ENCODE measurements at places on chromosomes 1 and 21. TPM values are rescaled to one million over a fixed set of nuclear protein-coding genes. Genes with fewer than 3 reads are reported as not detected.

Gene S100B
- total RNA-seq = not detected

Gene CLEC20A
- not detected for total RNA-seq

Gene KRTAP12-1
- total RNA-seq = not detected

Gene A3GALT2
- not detected for total RNA-seq

Gene OR14C36
- total RNA-seq = not detected

Gene RIPPLY3
- not detected for total RNA-seq

Gene DIO1
- not detected for total RNA-seq

Gene FCRL5
- not detected for total RNA-seq

Gene COL18A1
- 38.8 TPM for total RNA-seq

Gene CD247
- not detected for total RNA-seq

Gene MPC2
- total RNA-seq = 32.1 TPM

Gene SPRR2F
- not detected for total RNA-seq

Gene DNASE2B
- not detected for total RNA-seq

Gene GBP2
- 96.8 TPM for total RNA-seq

GRCh38 chr1:87965193-87965592 lies 636.5 kb downstream of the LMO4 start:
- H3K36me3 ChIP-seq = no peaks in the 10 kb centered on the region
- H3K27ac ChIP-seq = no peak overlapping the region
- no peak overlapping the region for H3K4me3 ChIP-seq
- peaks cover 3% of the 10 kb centered on the region for H3K4me1 ChIP-seq
- H3K27me3 ChIP-seq = no peaks in the 10 kb centered on the region
- DNase-seq = peak; percentile 23

- no peak for DNase-seq
- no peak overlapping the region for H3K4me3 ChIP-seq
Measured at GRCh38 chr1:59100708-59101374, 196.1 kb upstream of the FGGY start.

- H3K27me3 ChIP-seq = no peaks in the 10 kb centered on the region
- no peak overlapping the region for H3K4me3 ChIP-seq
- no peak for DNase-seq
Measured at GRCh38 chr21:18602711-18603110, 199.1 kb upstream of the TMPRSS15 start.

- peak overlapping the region; percentile 68 for H3K4me3 ChIP-seq
- DNase-seq = peak; percentile 32
- H3K27ac ChIP-seq = peak overlapping the region; percentile 95
- no peaks in the 10 kb centered on the region for H3K27me3 ChIP-seq
Measured at GRCh38 chr21:42975886-42976608, 1.7 kb downstream of the PKNOX1 start.

GRCh38 chr1:106080608-106081325 lies 975.7 kb upstream of the PRMT6 start:
- no peaks in the 10 kb centered on the region for H3K27me3 ChIP-seq
- H3K36me3 ChIP-seq = no peaks in the 10 kb centered on the region
- DNase-seq = no peak
- no peak overlapping the region for H3K27ac ChIP-seq

- no peaks in the 10 kb centered on the region for H3K4me1 ChIP-seq
- no peaks in the 10 kb centered on the region for H3K36me3 ChIP-seq
- DNase-seq = no peak
Measured at GRCh38 chr1:69426401-69426800, 141.3 kb upstream of the LRRC7 start.

DNA sequence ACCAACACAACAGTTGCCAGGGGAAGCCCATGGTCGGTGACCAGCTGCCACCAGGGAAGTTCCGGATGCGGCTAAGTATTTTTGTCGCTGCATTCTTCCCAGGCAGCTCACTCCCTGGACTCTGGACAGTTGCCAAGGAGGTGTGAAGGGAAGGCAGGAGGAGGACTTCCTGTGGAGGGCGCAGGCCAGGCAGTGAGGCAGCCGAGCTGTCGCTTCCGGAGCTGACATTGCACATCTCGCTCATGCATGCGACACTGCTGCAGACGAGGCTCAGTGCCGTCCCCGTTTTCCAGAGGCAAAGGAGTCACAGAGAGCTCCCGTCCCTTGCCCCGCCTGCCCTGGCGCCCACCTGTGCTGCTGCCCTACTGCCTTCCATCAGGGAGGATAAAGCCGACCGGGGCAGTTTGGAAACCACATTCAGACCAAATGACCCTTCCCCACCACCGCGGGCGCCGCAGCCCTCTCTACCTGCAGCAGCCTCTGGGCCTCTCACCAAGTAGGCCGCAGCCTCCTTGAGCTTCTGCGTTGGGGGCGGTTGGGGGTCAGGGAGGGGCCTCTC lies 81.4 kb downstream of the NENF start:
- peak; percentile 74 for DNase-seq
- no peak overlapping the region for H3K27ac ChIP-seq
- H3K4me1 ChIP-seq = peaks cover 6% of the 10 kb centered on the region
- H3K4me3 ChIP-seq = no peak overlapping the region
- peaks cover 6% of the 10 kb centered on the region for H3K27me3 ChIP-seq

DNA sequence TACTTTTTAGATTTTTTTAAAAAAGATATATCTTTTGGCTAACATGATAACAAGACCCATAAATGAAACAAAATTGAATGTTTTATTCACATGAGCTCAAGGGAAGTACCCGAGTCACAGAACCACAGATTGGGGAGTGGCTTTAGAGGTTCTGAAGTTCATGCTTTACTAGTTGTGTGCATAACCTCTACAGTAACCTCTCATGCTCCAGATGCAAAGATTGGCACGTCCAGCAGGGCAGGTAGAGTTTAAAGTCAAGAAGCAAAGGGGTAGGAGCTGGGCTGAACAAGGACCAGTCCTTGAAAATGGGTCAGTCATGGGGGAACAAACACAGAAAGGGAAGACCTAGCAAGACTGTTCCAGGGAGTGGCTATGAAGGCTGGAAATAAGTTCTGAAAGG lies 109.6 kb downstream of the RNF220 start:
- peaks cover 26% of the 10 kb centered on the region for H3K27me3 ChIP-seq
- no peaks in the 10 kb centered on the region for H3K4me1 ChIP-seq
- H3K27ac ChIP-seq = no peak overlapping the region
- DNase-seq = no peak
- H3K4me3 ChIP-seq = no peak overlapping the region

DNA sequence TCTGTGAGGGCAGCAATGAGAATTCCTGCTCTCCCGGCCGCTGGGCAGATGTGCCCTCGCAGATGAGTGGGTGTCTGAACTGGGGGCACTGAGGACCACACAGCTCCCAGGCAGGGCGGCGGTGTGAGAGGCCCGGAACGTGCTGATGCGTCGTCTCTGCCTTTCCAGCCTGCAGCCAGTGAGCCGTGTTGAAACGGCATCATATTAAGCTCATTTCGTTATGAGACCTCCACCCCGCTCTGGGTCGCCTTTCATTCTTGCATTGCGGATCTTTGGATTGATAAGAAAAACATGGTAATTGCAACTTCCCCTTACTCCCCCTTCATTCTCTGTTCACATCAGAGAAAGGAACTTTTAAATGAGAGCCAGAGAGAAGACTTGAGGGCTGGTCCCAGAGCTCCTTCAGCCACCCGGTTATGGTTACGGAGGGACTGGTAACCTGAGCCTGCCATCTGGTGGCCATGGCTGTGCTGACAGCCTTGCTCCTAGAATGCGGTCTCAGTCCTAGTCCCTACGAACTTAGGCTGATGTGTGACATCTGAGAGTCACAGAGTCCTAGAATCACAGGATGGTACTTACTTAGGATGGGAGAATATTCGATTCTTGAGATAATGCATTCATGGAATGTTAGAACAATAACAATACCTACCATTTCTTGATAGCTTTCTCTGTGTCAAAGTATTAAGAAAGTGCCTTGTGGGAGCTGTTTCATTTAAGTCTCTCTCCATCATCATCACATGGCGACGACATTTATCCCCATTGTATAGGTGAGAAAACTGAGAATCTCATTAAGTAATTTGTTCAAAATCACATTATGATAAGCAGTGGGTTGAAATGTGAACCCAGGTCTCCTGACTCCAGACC lies 271.0 kb downstream of the TRABD2B start:
- H3K27me3 ChIP-seq = peaks cover 17% of the 10 kb centered on the region
- H3K27ac ChIP-seq = no peak overlapping the region
- peak overlapping the region; percentile 15 for H3K4me3 ChIP-seq

DNA sequence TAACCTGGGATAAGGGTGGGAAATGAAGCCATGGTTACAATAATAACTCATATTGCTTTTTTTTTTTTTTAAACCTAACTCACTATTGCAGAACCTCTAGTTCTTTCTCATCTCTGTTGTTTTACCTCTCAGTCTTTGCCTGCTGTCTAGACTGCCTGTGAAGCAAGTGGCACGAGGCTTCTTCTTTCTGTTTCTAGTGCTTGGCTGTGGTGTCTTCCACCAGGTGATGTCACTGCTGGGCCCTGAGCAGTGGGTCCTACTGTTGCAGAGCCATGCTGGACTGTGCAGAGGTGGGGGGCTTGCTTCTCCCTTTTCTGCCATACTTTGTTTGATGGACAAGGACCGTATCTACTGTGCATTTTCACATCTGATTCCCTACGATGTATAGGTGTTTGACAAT lies 51.7 kb downstream of the ZNF326 start:
- no peaks in the 10 kb centered on the region for H3K4me1 ChIP-seq
- DNase-seq = no peak
- no peaks in the 10 kb centered on the region for H3K36me3 ChIP-seq
- no peak overlapping the region for H3K27ac ChIP-seq

GRCh38 chr1:194078765-194079164 lies 892.4 kb upstream of the B3GALT2 start:
- no peaks in the 10 kb centered on the region for H3K36me3 ChIP-seq
- no peak overlapping the region for H3K27ac ChIP-seq
- H3K4me3 ChIP-seq = no peak overlapping the region
- H3K4me1 ChIP-seq = no peaks in the 10 kb centered on the region

GRCh38 chr1:914131-914890 lies 9.4 kb upstream of the SAMD11 start:
- no peaks in the 10 kb centered on the region for H3K36me3 ChIP-seq
- no peak overlapping the region for H3K4me3 ChIP-seq
- H3K27ac ChIP-seq = no peak overlapping the region

DNA sequence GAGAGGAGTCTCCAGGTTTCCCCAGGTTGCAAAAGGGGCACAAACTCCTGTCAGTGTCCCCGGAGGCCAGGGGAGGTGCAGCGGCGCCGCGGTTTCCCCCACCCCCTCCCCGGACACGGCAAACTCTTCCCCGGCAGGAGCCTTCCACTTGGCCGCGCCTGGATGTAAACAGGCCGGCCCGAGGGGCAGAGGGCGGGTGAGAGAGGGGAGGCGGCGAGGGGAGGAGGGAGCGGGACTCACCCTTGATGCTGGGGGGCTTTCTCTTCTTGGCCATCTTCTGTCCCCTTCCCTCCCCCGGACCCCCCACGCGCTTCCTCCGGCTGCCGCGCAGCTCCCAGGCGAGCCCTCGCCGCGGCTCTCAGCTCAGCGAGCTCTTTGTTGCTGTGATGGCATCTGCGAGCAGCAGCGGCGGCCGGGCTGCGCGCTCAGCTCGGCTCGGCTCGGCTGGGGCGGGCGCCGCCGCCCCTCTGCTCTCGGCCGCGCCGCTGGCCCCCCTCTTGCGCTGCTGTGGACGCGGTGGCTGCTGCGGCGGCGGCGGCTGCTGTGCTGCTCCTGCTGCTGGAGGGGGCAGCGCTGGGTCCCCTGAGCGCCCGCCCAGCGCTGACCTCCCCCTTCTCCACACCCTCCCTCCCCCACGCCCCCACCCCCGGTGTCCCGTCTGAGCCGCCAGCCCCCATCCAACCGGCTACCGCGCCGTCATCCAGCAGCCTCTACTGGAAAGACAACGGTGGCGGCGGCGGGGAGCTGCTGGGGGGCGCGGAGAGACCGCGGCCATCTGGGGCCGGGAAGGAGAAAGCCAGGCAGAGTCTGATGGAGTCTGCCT lies 4.9 kb upstream of the SLC44A5 start:
- H3K4me3 ChIP-seq = peak overlapping the region; percentile 59
- no peaks in the 10 kb centered on the region for H3K4me1 ChIP-seq
- no peaks in the 10 kb centered on the region for H3K36me3 ChIP-seq

GRCh38 chr1:27656157-27656893 lies 15.7 kb downstream of the IFI6 start:
- H3K36me3 ChIP-seq = no peaks in the 10 kb centered on the region
- no peaks in the 10 kb centered on the region for H3K27me3 ChIP-seq
- DNase-seq = peak; percentile 72
- no peak overlapping the region for H3K4me3 ChIP-seq
- no peak overlapping the region for H3K27ac ChIP-seq

DNA sequence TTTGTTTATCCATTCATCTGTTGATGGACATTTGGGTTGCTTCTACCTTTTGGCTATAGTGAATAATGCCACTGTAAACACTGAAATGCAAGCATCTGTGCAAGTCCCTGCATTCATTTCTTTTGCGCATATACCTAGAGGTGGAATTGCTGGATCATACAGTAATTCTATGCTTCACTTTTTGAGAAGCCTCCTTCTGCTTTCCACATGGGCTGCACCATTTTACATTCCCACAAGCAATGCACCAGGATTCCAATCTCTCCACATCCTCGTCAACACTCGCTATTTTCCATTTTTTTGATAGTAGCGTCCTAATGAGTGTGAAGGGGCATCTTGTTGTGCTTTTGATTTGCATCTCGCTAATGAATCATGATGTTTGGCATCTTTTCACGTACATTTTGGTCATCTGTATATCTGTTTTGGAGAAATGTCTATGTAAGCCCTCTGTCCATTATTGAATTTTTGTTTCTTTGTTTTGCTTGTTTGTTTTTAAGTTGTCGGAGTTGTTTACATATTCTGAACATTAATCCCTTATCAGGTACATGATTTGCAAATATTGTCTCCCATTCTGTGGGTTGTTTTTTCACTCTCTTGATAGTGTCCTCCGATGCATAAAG lies 335.4 kb downstream of the RRAGC start:
- no peaks in the 10 kb centered on the region for H3K36me3 ChIP-seq
- no peak overlapping the region for H3K27ac ChIP-seq
- DNase-seq = no peak
- no peaks in the 10 kb centered on the region for H3K27me3 ChIP-seq

DNA sequence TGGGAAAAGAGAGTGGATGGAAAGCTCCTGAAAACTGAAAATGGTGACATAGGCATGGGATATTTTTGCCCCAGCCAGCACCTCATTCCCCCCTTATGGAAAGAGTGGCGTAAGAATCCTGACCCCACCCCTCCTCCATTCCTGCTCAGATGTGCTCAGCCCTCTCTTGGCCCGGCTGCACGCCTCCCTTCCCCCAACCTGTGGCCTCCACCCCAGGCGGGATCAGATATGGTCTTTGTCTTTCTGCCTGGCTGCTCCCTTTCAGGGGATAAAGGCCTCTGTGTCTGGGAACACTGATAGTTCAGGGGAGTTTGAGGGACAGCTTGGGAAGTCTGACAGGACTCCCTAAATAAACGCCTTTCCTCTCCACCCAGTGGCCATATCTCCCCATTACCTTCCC lies 49.8 kb downstream of the KIRREL1 start:
- no peaks in the 10 kb centered on the region for H3K27me3 ChIP-seq
- no peaks in the 10 kb centered on the region for H3K36me3 ChIP-seq
- no peak overlapping the region for H3K27ac ChIP-seq
- H3K4me1 ChIP-seq = peaks cover 20% of the 10 kb centered on the region
- DNase-seq = no peak

- H3K27ac ChIP-seq = no peak overlapping the region
- no peak for DNase-seq
- H3K27me3 ChIP-seq = no peaks in the 10 kb centered on the region
- H3K4me3 ChIP-seq = peak overlapping the region; percentile 84
- H3K36me3 ChIP-seq = peaks cover 2% of the 10 kb centered on the region
Measured at GRCh38 chr1:153968000-153968363, 280 bp downstream of the CREB3L4 start.

- no peak overlapping the region for H3K4me3 ChIP-seq
- H3K27ac ChIP-seq = no peak overlapping the region
- no peak for DNase-seq
- H3K4me1 ChIP-seq = no peaks in the 10 kb centered on the region
Measured at GRCh38 chr1:38088791-38089190, 42.2 kb upstream of the POU3F1 start.

GRCh38 chr1:193979219-193979618 lies 792.8 kb upstream of the B3GALT2 start:
- H3K4me1 ChIP-seq = no peaks in the 10 kb centered on the region
- H3K4me3 ChIP-seq = no peak overlapping the region
- no peaks in the 10 kb centered on the region for H3K27me3 ChIP-seq
- no peaks in the 10 kb centered on the region for H3K36me3 ChIP-seq
- no peak for DNase-seq

All from fibroblast of lung (primary cell).